ENCODE measurements at places on chromosomes 3 and 15. TPM values are rescaled to one million over a fixed set of nuclear protein-coding genes. Genes with fewer than 3 reads are reported as not detected.

The CHAC1 gene
- total RNA-seq = 34.3 TPM

The DNAH1 gene
- total RNA-seq = 1.5 TPM

The GASK1A gene
- 7.9 TPM for total RNA-seq

The PARP15 gene
- 0.21 TPM for total RNA-seq

- no peak for DNase-seq
- peaks cover 6% of the 10 kb centered on the region for H3K4me1 ChIP-seq
These were observed 2.5 kb downstream of the GXYLT2 start for GRCh38 chr3:72890166-72890925.

- H3K27ac ChIP-seq = no peak overlapping the region
- H3K36me3 ChIP-seq = no peaks in the 10 kb centered on the region
- peaks cover 22% of the 10 kb centered on the region for H3K4me1 ChIP-seq
- no peak for DNase-seq
- no peaks in the 10 kb centered on the region for H3K27me3 ChIP-seq
These were observed 85.6 kb upstream of the IQSEC1 start for GRCh38 chr3:13158871-13159270.

GRCh38 chr3:141784096-141784495, 20.9 kb downstream of the GRK7 start:
- H3K27ac ChIP-seq = no peak overlapping the region
- no peak overlapping the region for H3K4me3 ChIP-seq
- no peaks in the 10 kb centered on the region for H3K36me3 ChIP-seq
- H3K4me1 ChIP-seq = no peaks in the 10 kb centered on the region
- DNase-seq = no peak
